CD4-positive, alpha-beta T cell treated with Interleukin-4 for 4 hours (primary cell): ENCODE measurements at places on chromosomes 7 and 10.

GRCh38 chr10:123645615-123646014, 20.5 kb upstream of the GPR26 start:
- no peak for DNase-seq

DNA sequence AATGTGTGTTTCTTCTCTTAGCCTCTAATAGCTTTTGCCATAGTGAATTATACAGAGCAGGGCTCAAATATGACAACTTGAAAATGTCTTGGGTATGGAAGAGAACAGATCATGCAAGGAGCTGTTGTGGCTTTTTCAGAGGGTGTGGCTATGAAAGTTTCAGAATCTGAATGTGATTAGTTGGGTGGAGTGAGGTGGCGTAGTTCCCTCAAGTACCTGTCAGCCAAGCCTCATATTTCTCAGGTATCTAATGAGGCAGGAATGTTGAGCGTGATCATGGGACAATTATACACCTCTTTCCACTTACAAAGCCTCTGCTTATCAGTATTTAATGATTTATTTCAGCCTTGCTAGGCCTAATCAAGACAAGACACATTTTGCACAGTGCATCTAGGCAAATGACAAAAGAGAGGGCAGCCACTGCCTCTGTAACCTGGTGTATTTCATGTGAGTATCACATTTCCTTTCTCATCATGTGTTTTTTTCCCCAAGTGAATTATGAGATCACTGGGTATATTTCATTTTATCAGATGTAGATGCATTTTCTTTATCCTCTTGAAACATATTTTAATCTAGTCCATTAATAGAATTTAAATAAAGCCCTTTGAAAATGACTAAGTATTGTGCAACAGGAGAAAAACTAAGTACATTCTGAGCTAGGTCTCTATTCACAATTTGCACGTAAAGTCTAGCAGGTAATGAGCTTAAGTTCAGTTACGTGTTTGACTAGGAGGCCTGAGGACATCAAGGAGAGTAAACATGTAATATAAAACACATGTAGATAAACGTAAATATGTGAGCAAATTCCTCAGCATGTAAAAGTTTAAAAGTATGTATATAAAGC, 644.4 kb upstream of the IGFBP3 start:
- no peak for DNase-seq

DNA sequence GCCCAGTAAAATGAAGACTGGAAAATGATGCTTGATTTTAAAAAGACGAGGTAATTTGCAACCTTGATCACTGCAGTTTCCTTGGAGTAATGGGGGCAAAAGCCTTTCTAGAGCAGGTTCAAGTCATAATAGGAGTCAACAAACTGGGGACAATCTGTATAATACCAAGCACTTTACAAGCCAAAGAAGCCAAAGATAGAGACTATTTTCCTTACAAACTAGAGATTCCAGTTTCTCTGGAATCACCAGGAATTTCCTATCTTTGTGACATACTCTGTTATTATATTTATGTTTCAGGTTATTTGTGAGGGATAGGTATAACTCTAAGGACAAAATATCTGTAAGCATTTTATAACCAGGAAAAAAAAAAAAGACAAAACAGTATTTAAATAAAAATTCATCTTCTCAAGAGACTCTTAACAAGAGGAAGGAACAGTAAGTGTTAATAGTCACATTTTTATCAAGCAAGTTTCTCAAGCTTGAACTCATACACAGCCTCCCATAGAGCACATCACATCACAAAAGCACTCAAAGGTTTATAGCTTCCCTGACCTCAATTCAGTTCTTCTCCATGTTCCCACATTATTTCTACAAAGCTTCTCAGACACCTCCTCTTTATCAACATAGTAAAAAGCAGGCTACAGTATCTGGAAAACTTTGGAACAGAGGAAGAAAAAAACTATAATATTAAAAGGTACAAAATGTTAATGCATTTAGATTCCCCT, 18.9 kb downstream of the JMJD1C start:
- no peak for DNase-seq

DNA sequence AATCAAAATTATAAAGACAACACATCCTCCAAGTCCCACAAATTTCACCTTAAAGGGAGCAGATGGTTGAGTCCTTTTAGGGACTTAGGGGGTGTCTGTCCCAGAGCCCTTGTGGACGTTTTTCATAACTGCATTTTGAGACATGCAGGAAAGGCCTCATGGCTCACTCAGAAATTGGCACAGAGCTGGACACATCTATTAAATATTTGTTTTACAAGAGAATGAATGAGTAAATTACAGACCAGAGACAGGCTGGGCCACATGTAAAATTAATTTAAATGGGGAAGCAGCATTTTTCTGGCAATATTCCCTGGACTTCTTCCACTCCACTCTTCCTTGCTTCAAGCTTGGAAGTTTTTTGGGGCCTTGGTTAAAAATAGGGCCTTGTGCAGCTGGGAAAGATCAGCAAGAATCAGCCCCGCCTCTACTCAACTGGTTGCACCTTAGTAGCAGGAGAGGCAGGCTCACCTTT, 20.0 kb downstream of the LAMB1 start:
- DNase-seq: no peak

DNA sequence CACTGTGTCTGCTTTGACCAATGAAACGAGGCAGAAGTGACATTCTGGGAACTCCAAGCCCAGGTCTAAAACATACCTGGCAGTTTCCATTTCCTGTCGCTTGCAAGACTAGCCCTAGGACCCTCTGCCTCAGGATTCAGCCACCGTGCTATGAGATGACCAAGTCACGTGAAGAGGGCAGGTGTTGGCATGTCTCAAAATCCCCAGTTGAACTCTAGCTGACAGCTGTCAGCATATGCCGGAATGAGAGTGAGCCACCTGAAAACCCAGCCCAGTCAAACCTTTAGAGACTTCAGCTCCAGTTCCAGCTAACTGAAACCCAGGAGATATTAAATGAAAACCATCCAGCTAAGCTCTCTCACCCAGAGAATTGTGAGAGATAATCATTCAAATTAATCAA, 89.9 kb upstream of the PPP1R3A start:
- DNase-seq: no peak

DNA sequence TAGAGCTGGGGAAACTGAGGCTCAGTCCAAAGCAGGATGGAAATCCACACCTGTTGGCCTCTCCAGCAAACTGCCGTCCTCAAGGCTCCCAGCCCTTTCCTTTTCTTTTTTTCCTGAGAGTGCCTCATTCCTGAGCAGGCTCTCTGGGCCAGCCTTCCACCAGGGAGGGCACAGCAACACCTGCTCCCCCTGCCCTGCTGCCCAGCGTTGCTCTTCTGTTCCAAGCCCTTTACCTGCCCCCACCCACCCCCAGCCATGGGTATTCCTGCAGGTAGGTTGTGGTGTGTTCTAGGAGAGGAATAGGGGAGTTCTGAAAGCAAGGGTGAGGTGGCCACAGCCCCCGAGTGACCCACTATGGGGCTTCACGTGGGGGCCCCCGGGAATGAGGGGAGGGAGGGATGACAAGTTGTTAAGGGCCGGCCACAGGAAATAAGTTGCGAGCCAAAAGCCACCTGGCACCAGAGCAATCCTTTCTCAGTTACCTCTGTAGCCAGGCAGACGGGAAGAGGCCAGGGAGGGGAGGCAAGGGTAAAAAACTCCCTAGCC, 19.3 kb downstream of the VSIR start:
- DNase-seq: no peak

DNA sequence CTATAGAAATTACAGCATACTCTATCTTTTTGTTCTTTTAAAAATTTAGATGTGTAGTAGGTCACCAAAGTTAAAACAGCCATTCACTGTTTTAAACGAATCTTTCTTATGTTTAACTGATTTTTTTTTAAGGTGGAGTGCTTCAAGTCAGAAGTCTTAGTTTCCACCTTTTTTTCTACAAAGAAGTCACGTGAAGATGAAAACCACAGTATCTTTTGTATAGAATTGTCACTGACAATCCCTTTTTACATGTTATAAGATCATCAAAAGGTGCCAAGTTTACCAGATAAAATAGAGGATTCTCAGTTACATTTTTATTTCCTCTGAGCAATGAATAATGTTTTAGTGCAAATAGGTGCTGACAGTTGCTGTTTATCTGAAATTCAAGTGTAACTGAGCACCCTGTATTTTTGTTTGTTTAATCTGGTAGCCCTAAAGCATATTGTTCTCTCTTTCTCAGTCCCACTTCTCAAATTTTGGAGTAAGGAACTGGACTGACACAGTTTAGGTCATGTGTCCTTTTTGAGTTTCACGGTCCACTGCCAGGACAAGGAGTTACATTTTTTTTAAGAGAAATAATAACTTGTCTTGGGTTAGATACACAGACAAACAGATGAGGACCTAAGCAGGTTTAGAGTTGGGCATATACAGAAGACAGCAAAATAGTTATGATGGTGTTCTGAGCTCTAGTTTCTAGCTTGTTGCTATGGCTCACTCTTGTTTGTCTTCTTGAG, 233.2 kb upstream of the MBL2 start:
- DNase-seq: no peak

DNA sequence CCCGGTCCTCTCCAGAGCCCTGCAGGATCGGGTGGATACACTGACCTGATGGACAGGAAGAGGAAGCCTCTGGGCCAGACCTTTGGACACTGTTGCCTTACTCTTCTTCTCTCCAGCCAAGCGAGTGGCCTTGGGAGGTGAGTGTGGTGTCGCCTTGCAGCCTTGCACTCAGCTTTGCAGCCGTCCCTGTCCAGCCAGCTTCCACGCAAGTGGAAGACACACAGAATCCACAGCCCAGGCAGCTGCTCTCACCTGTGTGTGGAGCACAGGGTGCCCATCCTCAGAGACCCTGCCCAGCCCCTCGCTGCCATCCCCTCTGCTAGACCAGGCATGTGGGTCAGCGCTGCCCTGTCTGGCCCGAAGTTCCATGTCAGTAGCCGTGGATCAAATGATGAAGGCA, 239.1 kb downstream of the EBF3 start:
- DNase-seq: no peak

DNA sequence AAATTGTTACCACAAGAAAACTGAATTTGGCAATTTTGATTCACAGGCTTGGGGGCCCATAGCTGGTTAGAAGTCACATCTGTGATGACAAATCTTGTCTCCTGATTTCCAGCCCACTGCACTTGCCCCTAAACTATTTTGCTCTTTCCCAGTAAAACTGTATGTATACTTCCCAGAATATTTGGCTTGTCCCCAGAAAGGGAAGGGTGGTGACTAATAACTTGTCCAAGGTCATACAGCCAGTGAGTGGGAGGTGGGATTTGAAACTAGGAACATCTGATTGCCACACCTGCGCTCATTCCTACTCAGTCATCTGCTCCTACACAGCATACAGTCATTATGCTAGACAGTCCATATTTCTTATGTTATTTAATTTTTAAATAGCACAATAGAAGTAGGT, 304.5 kb downstream of the SDHAF3 start:
- no peak for DNase-seq

DNA sequence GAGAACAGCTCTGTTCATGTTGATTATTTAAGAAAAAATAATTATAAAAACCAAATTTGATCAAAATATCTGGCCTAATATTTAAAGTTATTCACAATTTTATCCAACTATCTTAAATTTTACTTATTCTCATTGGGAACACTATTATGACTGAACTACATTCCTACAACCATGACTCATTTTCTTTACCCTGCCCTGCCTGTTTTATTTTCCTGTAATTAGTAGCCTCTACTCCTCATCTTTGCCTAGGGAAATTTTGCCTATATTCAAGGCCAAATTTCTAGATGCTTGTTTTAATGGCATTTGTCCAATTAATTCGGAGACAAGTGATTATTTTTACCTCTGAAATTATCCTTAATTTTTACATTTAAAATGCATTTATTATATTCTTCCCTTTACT, 289.7 kb upstream of the TMEM229A start:
- DNase-seq: no peak
